ENCODE measurements at places on chromosomes 6 and 20. TPM values are rescaled to one million over a fixed set of nuclear protein-coding genes. Genes with fewer than 3 reads are reported as not detected.

GRCh38 chr6:15184441-15184861 is 61.4 kb upstream of the JARID2 start:
- H3K27ac ChIP-seq: no peak overlapping the region
- no peak for DNase-seq
- H3K36me3 ChIP-seq: no peaks in the 10 kb centered on the region
- H3K27me3 ChIP-seq: no peaks in the 10 kb centered on the region
- H3K4me3 ChIP-seq: no peak overlapping the region

GRCh38 chr6:127864701-127865100 is 36.2 kb downstream of the THEMIS start:
- no peaks in the 10 kb centered on the region for H3K27me3 ChIP-seq
- H3K4me3 ChIP-seq: no peak overlapping the region
- no peaks in the 10 kb centered on the region for H3K36me3 ChIP-seq
- H3K27ac ChIP-seq: no peak overlapping the region
- no peaks in the 10 kb centered on the region for H3K4me1 ChIP-seq
- no peak for DNase-seq

DNA sequence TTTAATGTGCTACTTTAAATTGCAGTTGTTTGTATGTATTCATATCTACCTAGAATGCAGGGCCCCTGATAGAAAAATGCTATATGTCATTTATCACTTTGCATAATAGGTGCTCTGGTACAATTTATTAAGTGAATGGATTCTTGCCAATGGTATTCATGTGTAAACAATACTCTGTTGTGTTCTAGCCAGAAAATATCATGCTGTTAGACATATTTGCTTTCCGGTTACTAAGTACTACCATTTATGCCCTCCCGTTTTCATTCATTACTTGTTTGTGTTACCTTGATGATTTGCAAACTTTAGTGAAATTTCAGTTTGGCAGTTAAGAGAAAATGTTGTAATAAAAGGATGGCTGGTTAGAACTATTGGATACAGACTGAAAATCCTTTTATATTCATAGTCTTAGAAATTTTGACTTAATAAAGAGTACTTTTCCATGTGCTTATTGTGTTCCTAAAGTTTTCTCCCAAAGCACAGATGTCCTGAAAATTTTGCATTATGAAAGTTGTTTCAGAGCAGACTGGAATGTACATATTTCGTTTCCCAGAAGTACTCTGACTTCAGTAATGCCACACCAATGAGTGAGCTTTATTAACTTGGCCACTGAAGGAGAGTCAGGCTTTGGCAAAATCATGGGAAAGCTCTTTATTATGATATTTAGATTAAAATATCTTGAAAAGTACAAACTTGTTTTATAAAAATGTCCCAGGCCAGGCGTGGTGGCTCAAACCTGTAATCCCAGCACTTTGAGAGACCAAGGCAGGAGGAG is 31.5 kb downstream of the RPF2 start:
- peaks cover 63% of the 10 kb centered on the region for H3K36me3 ChIP-seq
- no peaks in the 10 kb centered on the region for H3K27me3 ChIP-seq
- no peak overlapping the region for H3K4me3 ChIP-seq
- no peak overlapping the region for H3K27ac ChIP-seq
- H3K4me1 ChIP-seq: no peaks in the 10 kb centered on the region

- peaks cover 66% of the 10 kb centered on the region for H3K36me3 ChIP-seq
- no peak overlapping the region for H3K27ac ChIP-seq
- H3K4me3 ChIP-seq: no peak overlapping the region
- no peak for DNase-seq
Measured at GRCh38 chr20:41064377-41064776, 35.8 kb downstream of the TOP1 start.

- no peaks in the 10 kb centered on the region for H3K36me3 ChIP-seq
- H3K4me3 ChIP-seq: no peak overlapping the region
- DNase-seq: no peak
- no peaks in the 10 kb centered on the region for H3K27me3 ChIP-seq
- no peak overlapping the region for H3K27ac ChIP-seq
- H3K4me1 ChIP-seq: no peaks in the 10 kb centered on the region
Measured at GRCh38 chr20:56259948-56260347, 11.4 kb downstream of the MC3R start.

GRCh38 chr6:137497721-137498463 is 3.7 kb upstream of the OLIG3 start:
- no peak overlapping the region for H3K27ac ChIP-seq
- no peak for DNase-seq
- H3K4me1 ChIP-seq: no peaks in the 10 kb centered on the region
- H3K36me3 ChIP-seq: no peaks in the 10 kb centered on the region
- H3K4me3 ChIP-seq: no peak overlapping the region
- peaks cover 43% of the 10 kb centered on the region for H3K27me3 ChIP-seq

DNA sequence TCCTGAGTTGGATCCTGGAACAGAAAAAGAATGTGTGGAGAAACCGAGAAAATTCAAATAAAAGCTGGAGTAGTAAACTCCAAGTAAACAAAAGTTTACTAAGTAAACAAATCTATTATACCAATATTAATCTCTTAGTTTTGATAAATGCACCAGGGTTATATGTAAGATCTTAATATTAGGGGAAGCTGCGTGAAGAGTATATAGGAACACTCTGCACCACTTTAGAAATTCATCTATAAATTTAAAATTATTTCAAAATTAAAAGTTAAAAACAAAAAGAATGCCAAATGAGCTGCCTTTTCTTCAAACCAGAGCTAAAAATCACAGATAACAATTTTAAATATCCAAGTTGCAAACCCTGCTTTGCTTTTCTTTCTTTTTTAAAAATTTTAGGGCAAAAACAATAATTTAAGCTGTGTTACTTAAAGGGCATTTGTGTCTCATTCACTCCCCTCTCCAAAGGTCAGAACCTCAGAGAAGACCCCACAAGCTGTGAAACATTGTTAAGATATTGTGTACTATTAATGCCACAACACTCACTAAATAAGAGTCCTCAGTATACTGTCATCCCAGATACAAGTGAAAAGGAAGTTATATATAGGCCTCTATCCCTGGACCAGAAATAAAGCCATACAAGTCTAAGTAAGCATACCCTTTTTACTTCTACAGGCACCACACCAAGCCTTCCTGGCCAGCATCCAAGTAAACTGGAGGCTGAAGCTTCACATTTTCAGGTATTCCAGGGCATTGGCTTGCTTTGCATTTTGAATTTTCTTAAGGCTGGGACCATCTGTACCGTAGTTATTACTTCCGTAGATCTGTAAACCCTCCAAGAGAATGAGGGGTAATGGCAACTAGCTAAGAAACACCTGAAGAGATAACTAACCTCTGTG is 7.0 kb downstream of the DNAAF9 start:
- no peak overlapping the region for H3K27ac ChIP-seq
- no peak for DNase-seq
- no peaks in the 10 kb centered on the region for H3K27me3 ChIP-seq
- peaks cover 40% of the 10 kb centered on the region for H3K4me1 ChIP-seq
- no peaks in the 10 kb centered on the region for H3K36me3 ChIP-seq

GRCh38 chr6:14721103-14721758 is 524.6 kb upstream of the JARID2 start:
- H3K27me3 ChIP-seq: no peaks in the 10 kb centered on the region
- H3K36me3 ChIP-seq: no peaks in the 10 kb centered on the region
- no peak overlapping the region for H3K4me3 ChIP-seq
- H3K27ac ChIP-seq: no peak overlapping the region

DNA sequence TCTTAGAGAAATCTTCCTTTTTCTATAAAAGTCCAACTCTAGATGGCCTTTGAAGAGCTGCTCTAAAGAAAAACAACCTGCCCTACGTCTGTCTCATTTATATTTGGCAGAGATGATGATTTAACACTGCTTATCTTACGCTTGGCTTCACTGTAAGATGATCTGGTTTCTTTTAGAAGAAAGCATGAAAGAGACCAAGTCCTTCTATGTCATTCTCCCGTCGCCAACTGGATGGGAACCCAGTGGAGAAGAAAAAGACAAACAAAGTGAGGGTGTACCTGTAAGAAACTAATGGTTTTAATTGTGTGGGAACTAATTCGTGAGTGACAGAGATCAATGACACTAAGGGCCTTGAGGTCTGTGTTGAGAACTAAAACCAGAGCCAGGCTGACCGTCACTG is 92.8 kb downstream of the MBOAT1 start:
- no peak for DNase-seq
- H3K27me3 ChIP-seq: no peaks in the 10 kb centered on the region
- no peak overlapping the region for H3K4me3 ChIP-seq
- H3K4me1 ChIP-seq: no peaks in the 10 kb centered on the region

- H3K27me3 ChIP-seq: no peaks in the 10 kb centered on the region
- H3K27ac ChIP-seq: no peak overlapping the region
- no peaks in the 10 kb centered on the region for H3K36me3 ChIP-seq
- no peak for DNase-seq
- H3K4me1 ChIP-seq: no peaks in the 10 kb centered on the region
- H3K4me3 ChIP-seq: no peak overlapping the region
Measured at GRCh38 chr6:137013738-137014602, 30.8 kb downstream of the IL20RA start.

- no peak overlapping the region for H3K4me3 ChIP-seq
- no peak overlapping the region for H3K27ac ChIP-seq
- DNase-seq: no peak
- H3K36me3 ChIP-seq: no peaks in the 10 kb centered on the region
Measured at GRCh38 chr20:49513517-49513916, 31.0 kb upstream of the KCNB1 start.

- H3K4me3 ChIP-seq: no peak overlapping the region
- peaks cover 28% of the 10 kb centered on the region for H3K4me1 ChIP-seq
- H3K27me3 ChIP-seq: no peaks in the 10 kb centered on the region
- no peak for DNase-seq
- no peak overlapping the region for H3K27ac ChIP-seq
Measured at GRCh38 chr6:159308198-159308597, 139.0 kb downstream of the FNDC1 start.

- H3K27ac ChIP-seq: no peak overlapping the region
- H3K4me3 ChIP-seq: no peak overlapping the region
- H3K4me1 ChIP-seq: no peaks in the 10 kb centered on the region
- DNase-seq: no peak
Measured at GRCh38 chr6:52183131-52183713, 3.0 kb upstream of the IL17A start.

DNA sequence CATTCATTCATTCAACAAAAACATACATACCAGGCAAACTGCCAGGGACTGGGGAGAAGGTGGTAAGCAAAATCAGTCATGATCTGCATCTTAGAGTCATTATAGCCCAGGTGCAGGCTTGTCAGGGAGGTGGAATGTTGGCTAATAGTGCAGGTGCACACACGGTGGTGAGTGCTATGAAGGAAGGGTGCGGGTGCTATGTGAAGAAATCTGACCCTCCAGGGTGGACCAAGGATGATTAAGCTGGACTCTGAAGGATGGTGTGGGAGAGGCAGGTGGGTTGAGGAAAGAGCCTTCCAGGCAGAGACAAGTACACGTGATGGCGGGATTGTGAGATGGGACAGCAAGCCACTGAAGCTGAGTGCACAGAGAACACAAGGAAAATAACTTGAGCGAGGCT is 77.4 kb downstream of the B3GAT2 start:
- H3K27me3 ChIP-seq: no peaks in the 10 kb centered on the region
- H3K4me3 ChIP-seq: no peak overlapping the region
- no peak overlapping the region for H3K27ac ChIP-seq
- no peaks in the 10 kb centered on the region for H3K36me3 ChIP-seq
- no peak for DNase-seq
- no peaks in the 10 kb centered on the region for H3K4me1 ChIP-seq

GRCh38 chr6:106773522-106773921 is 144.1 kb downstream of the QRSL1 start:
- H3K27me3 ChIP-seq: no peaks in the 10 kb centered on the region
- H3K27ac ChIP-seq: no peak overlapping the region
- H3K4me1 ChIP-seq: no peaks in the 10 kb centered on the region
- no peaks in the 10 kb centered on the region for H3K36me3 ChIP-seq

DNA sequence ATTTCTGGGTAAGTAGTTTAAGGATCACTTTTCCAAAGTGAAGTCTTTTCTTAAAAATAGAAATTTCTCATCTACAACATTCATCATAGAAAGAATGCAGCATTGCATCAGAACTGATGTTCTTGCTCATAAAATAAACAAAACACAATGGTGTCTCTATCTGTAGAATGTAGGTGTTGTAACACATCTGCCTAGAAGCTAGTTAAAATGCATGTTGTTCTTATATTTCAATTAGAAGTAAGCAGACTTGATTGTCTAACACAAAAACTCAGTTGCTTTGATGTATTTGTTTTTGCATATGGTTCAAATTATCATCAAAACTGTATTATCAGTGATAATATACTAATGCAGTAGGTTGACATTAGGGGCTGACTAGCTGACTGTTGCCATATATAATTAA is 654.7 kb upstream of the FLRT3 start:
- DNase-seq: no peak
- no peaks in the 10 kb centered on the region for H3K4me1 ChIP-seq
- no peaks in the 10 kb centered on the region for H3K27me3 ChIP-seq

- DNase-seq: no peak
- H3K27ac ChIP-seq: no peak overlapping the region
- H3K27me3 ChIP-seq: no peaks in the 10 kb centered on the region
- H3K36me3 ChIP-seq: no peaks in the 10 kb centered on the region
- no peak overlapping the region for H3K4me3 ChIP-seq
- peaks cover 7% of the 10 kb centered on the region for H3K4me1 ChIP-seq
Measured at GRCh38 chr6:133814797-133815196, 74.1 kb upstream of the TCF21 start.

DNA sequence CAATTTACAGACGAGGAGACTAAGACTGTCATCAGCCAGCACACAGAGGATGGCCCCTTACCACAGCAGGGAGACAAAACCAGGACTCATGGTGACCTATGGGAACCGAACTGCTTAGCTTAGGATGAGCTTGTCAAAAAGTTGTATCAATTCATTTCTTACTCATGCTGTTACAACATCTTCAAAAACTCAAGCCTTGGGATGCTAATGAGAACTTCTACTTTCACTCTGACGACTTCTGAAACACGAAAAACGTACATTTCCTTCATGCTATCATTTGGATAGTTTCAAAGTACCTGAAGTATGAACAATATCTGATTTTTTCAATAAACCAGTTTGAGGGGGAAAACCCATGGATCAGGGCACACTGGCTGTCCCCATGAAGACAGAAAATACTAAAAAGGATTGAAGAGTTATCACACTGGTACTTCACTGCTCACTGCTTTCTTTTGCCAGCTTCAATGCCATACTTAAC is 31.9 kb downstream of the HIVEP2 start:
- no peak overlapping the region for H3K27ac ChIP-seq
- H3K4me3 ChIP-seq: no peak overlapping the region
- no peaks in the 10 kb centered on the region for H3K27me3 ChIP-seq
- peaks cover 8% of the 10 kb centered on the region for H3K4me1 ChIP-seq

Gene CCDC170
- total RNA-seq: 0.61 TPM

Gene MLN
- not detected for total RNA-seq

Gene HAO1
- total RNA-seq: not detected

Gene SNAI1
- 24.2 TPM for total RNA-seq

Gene PRR18
- total RNA-seq: 0.76 TPM

Gene BPI
- total RNA-seq: 0.11 TPM

Gene BLTP3A
- 2.8 TPM for total RNA-seq

Gene TGM2
- total RNA-seq: 34.9 TPM

Gene TSPO2
- total RNA-seq: not detected

Data from SJSA1 (cell line).